ENCODE measurements at places on chromosomes 7 and 10.
A peak's percentile ranks its signal among the peaks of the same experiment; 100 is the strongest.

- DNase-seq = no peak
Measured at GRCh38 chr7:71548746-71549145, 416.8 kb downstream of the GALNT17 start.

DNA sequence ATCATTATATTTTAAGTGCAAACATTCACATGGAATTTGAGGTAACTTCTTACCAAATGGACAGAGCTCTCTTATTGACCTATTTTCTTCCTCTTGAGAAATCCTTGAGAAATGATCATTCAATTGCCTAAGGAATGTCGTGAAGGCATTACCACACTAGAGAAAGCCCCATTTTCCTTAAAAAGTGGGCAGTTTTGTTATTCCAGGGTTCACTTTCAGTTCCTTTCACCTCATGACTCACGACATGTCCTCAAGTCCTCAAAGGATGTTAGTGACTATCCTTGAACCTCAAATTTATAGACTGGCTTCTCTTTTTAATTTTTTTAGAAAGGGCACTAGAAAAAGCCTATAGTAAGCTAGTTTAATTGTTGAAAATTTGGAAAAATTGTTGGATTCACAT, 40.4 kb upstream of the SMIM30 start:
- no peak for DNase-seq

- DNase-seq = no peak
Measured at GRCh38 chr7:78702770-78703169, 750.7 kb downstream of the MAGI2 start.

GRCh38 chr7:115340828-115341227, 418.9 kb downstream of the MDFIC start:
- no peak for DNase-seq

- DNase-seq = no peak
Measured at GRCh38 chr7:129610709-129611245, 743 bp upstream of the NRF1 start.

DNA sequence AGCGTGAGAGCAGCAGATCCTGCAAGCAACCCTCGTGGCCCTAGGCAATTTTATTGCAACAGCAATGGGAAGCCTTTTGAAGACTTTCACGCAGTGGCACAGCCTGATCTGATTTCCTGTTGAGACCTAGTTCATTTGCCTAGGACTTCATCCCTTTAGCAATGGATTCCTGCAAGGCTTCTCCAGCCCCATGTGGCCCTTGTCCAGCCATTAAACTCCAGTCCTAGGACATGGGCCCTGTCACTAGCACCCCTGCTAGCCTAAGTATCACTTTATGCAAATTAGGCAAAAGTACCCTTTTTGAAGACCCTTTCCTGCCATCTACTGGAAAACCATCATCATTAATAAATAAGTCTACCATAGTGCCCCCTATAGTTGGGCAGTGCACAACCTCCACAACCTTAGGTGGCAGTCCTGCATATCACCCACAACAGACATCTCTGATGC, 379.4 kb downstream of the GALNT17 start:
- no peak for DNase-seq

DNA sequence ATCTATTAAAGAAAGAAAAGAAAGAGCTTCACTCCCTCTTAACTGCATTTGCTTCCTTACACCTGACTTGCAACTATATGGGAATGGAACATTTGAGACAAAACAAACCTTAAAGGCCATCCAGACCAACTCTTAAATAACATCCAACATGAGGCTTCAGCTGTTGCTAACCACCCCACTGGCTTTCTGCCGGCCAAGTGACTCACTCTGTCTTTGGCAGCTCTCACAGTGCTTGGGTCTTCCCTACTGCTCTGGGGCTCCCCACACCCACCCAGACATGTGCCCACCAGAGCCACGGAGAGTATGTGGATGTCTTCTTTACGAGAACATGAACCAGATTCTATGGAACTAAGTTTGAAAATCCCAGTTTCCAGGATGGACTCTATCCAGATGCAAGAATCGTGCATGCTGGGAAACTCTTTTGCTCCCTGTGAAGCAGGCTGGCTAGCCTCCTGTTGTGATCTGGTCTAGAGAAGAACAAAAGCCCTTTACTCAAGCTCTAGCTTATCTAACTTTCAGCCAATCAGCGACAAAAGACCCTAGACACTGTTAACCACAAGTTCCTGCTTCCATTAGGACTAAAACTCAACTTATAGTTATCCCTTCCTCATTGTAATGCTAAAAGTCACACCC, 245.7 kb downstream of the TCERG1L start:
- peak; percentile 48 for DNase-seq

DNA sequence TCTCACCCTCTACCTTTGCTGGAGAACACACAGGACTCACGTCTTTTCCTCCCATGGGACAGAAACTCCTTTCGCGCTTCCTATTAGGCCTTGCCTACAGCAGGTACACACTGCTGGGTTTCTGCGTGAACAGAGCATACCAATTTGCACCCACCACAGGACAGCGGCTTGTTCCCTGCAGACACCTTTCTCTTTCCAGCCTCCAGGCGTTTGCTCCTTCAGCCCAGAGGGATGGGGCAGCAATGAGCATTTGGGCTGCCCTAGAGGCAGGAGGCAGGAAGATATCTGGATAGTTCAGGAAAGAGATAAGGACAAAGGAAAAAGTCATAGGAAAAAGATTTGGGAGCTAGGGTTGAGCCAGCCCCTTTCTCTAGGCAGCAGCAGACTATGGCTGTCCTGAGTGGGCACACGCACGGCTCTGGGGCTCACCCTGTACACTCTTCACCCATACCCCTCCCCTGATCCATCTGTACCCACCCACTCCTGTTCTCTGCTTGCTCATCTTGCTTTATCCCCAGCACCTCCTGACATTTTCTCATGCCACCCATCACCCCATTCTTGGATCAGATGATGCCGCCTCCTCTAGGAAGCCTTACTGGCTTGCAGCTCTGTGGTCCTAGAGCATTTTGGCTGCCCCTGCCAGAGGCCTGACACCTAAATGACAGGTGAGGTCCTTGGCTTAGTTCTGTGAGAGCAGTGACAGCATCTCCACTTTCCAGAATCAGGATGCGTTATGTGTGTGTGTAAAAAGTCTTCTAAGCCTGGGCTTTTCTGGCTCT, 40.7 kb upstream of the SPDYE3 start:
- DNase-seq = no peak

GRCh38 chr10:4704034-4704545, 121.9 kb upstream of the AKR1E2 start:
- DNase-seq = no peak

DNA sequence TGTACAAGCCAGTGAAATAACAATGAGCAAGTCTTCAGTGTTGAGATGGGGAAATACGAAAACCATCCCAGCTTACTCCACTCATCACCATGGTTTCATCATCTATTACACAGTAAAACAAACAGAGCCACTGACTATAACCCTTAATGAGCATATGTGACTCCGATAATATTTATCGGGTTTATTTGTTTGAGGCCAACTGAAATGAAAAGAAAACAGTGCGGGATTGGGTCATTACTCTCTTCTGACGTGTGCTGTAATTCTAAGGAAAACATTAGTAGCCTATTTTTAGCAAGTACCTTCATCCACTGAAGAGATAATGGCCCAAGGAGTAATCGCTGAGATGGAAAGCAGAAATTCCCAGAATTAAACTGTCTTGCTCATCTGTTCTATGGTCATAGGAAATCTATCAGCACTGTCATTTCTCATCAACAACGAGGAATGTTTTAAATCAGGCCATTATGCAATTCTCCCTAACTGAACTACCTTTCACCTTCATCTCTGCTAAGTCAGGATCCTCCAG, 716.5 kb downstream of the INHBA start:
- no peak for DNase-seq
